Activated gamma-delta T cell (primary cell): ENCODE measurements at places on chromosomes 5 and 9.

DNA sequence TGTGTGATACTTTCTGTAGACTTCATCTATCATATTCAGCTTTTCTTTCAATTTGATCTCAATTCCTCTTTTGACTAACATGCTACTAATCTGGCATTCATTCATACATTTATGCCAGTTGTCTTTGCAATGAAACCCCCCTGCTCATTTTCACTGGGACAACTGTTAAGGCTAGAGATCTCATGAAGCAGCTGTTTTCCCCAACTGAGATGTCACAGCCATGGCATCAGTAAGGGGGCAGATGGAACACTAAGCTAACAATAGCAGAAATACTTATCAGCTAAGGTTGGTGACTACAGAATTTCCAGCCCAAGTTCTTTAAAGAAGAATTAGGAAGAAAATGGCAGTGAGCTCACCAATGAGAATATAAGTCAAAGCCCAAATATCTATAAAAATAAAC, 9.4 kb downstream of the TMED7 start:
- no peak for DNase-seq

DNA sequence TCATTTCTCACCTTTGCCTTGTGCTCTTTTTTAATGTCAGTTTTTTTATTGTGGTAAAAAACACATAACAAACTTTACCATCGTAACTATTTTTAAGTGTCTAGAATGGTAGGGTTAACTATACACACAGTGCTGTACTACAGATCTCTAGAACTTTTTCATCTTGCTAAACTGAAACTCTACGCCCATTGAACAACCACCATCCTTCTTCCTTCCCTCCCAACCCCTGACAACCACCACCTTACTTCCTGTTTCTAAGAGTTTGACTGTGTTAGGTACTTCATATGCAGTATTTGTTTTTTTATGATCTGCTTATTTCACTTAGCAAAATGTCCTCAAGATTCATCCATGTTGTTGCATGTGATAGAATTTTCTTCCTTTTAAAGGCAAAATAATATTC, 54.9 kb downstream of the PSAT1 start:
- DNase-seq: no peak

GRCh38 chr5:151578326-151579025, 12.7 kb downstream of the FAT2 start:
- no peak for DNase-seq

DNA sequence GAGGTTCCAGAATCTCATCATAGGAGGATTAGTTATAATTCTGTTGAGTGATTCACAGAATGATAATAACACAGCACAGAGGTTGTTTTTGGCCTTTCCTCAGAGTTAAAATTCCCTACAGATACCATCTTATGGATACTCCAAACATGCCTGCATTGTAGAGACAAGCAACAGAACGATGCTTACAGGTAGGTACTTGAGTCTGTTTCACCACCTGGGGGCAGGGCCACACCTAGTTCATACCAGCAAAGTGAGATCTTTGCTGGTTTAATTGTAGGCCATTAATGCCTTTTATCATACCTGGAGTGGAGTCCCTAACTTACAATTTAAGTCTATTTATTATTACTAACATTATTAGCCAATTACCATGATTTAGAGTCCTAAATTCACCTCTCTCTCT, 416.5 kb upstream of the TLE4 start:
- no peak for DNase-seq
